Esophagus (tissue), 2 donors: ENCODE measurements at places on chromosomes 3 and 15. TPM values are rescaled to one million over a fixed set of nuclear protein-coding genes. Genes with fewer than 3 reads are reported as not detected.

MESP1 gene
- polyA plus RNA-seq = 0.08 TPM

HCLS1 gene
- 6.2 TPM for polyA plus RNA-seq

GOLGA8Q gene
- 0.22 TPM for polyA plus RNA-seq

UROC1 gene
- not detected for polyA plus RNA-seq

SQOR gene
- polyA plus RNA-seq = 88.4 TPM

CRABP1 gene
- not detected for polyA plus RNA-seq

RBMS3 gene
- polyA plus RNA-seq = 1.1 TPM

ADGRG7 gene
- polyA plus RNA-seq = not detected

TRIM69 gene
- 11.1 TPM for polyA plus RNA-seq
